ENCODE measurements at places on chromosomes 13 and 19.

GRCh38 chr13:33659894-33660293 is 158.1 kb upstream of the RFC3 start:
- no peak for DNase-seq

DNA sequence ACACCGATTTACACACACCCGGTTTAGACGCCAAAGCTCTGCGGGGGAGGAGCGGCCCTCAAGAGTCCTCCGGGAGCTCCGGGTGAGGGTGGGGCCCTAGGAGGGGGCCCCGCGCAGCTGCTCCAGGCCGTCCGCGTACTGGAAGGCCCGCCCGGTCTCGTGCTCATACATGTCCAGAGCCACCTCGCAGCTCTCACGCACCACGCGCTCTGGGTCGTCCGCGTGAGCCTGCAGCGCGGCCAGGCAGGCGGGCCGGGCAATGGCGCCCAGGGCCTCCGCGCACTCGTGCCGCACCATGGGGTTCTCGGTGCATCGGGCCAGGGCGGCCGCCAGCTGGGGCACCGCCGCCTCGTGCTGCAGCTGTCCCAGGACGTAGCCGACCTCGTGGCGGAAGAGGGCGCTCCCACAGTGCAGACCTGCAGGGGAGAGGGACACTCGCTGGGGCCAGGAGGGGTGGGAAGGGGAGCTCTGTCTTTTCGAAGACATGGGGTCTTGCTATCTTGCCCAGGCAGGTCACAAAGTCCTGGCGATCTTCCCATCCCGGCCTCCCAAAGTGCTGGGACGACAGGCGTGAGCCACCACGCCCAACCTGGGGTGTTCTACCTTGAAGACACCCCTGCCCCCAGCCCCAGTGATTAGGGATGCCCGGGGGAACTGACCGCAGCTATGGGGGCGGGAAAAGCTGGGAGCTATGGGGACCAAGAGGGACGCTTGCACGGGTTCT is 8.3 kb upstream of the SMIM44 start:
- DNase-seq, result no peak

DNA sequence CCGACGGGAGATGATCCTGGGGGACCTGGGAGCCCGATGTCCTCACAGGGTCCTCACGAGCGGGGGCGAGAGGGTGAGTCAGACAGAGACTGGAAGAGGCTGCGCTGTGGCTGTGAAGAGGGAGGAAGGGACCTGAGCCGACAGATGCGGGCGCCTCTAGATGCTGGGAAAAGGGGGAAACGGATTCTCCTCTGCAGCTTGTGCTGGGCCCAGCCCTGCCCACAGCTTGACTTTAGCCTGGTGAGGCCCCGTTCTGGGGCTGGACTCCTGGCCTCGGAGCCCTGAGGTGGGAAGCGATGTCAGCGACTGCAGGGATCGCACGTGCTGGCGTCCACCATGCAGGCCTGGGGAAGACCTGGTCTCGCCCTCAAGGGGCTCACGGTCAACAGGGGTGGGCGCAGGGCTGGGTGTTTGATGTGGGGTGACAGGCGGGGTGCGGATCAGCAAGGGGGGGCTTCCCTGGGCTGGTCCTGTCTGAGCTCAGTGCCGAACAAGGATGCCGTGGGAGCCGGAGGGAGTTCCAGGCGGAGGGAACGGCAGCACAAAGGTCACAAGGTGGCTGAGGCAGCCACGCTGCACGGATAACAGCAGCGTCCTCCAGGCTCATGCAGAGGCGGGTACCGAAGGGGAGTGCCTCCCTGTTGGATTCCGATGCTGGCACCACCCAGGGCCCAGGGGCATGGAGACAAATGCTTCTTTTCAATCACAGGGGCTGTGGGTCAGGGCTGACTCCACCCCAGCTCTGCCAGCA is 31.8 kb downstream of the PIP5K1C start:
- DNase-seq, result no peak

- DNase-seq, result no peak
Observed at GRCh38 chr19:16232568-16232967, 34.9 kb downstream of the AP1M1 start.

- no peak for DNase-seq
Observed at GRCh38 chr19:51640386-51640785, 6.2 kb downstream of the SIGLEC14 start.

All from cerebellum (tissue), 4 donors.